ENCODE measurements at places on chromosomes 2 and 18.

DNA sequence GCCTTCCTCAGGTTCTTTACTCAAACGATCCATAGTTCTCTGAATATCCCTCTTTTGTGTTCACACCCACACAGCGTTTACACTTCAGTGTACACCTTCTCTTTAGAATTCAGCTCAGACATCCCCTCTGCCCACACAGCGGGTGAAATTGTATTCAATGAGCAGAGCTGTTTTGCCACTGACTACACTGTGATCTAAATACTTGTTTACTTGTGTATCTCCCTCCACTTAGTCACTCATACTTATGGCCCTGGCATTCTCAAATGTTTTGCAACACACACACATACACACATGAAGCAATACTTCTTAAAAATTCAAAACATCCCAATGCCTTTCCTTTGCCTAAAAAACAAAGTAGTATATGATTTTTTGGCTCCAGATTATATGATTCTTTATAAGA is 297.1 kb downstream of the TMX3 start:
- no peak for DNase-seq

GRCh38 chr2:67571785-67572718 is 174.9 kb downstream of the ETAA1 start:
- no peak for DNase-seq

GRCh38 chr18:22536558-22536957 is 118.8 kb upstream of the CTAGE1 start:
- DNase-seq = no peak

DNA sequence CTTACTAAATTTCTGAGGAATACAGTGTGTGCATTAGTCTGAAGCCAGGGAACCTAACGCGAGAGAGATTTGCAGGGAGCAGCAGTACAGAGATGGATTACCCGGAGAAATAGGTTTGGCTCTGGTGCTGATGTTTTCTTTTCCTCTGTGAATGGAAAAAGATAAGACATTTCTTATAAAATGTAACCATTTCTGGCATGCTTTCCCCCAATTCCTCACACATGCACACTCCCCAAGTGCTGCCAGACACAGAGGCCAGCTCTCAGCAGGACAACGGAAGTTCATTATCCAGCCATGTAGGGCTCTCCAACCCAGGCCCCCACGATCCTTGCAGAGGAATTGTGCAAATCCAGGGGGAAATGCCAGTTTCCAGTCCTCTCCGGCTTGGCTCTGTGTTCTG is 224.5 kb upstream of the MGAT5 start:
- DNase-seq = no peak

DNA sequence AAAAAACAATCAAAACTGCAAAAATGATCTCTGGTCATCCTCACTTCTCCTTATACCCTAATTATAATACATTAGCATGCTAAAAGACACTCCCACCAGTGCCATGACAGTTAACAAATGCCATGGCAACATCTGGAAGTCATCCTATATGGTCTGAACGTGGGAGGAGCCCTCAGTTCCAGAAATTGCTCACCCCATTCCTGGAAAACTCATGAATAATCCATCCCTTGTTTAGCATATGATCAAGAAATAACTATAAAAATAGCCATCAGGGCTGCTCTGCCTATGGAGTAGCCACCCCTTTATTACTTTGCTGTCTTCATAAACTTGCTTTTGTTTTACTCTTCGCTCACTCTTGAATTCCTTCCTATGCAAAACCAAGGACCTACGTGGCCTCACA is 5.7 kb upstream of the C2orf80 start:
- DNase-seq = no peak

DNA sequence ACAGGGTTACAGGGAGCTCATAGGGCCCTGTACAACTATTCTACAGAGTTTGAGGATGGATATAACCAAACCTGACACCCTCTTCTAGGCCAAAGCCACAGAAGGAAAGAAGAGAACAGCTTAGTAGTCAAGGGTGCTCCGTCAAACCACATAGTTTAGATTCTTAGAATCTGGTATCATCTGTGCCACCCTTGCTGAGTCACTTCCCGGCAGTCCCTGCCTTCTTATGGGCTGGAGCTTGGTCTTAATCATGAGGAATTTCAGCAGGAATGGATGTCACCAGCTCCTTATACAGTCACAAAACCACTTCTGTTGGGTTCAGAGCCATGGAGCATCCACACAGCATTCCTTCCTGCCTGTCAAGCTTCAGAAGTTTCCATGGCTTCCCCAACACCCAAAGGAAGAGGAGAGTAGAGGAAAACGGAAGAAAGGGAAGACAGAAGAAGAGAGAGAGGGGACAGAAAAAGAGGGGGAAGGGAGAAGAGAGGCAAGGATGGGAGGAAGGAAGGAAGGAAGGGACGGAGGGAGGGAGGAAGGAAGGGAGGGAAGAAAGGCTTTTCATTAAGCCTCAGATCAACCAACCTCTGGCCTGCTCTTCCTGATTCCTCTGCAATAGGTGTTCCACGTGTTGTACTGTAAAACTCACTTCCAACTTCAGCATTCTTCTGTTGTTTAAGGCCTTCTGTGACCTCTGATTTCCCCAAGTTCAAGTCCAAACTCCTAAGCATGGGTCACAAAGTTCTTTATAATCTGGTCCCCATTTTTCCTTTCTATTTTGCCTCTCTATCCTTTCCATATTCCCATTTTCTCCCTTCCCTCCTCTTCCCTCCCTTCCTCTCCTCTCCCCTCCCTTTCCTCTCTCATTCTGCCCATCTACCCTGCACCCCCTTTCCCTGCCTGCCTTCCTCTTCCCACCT is 246.1 kb upstream of the TNP1 start:
- peak; percentile 36 for DNase-seq

DNA sequence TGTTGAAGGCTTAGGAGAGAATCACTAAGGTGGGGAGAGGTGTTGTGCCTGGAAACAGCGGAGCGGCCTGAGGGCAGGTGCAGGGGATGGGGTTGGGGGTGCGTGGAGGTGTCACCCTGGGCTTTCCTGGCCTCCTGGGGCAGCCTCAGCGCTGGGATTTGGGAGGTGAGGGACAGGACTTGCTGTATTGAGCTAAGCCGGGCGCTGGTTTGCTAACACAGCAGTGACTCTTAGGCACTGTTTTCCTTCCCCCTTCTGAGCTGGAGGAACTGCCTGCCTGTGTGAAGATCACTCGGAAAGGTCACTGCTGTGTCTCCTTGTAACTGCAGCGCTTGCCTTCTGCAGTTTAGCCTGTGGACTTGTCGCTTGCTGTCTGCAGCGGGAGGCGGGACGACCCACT is 21.2 kb downstream of the PRELID3A start:
- DNase-seq = no peak

DNA sequence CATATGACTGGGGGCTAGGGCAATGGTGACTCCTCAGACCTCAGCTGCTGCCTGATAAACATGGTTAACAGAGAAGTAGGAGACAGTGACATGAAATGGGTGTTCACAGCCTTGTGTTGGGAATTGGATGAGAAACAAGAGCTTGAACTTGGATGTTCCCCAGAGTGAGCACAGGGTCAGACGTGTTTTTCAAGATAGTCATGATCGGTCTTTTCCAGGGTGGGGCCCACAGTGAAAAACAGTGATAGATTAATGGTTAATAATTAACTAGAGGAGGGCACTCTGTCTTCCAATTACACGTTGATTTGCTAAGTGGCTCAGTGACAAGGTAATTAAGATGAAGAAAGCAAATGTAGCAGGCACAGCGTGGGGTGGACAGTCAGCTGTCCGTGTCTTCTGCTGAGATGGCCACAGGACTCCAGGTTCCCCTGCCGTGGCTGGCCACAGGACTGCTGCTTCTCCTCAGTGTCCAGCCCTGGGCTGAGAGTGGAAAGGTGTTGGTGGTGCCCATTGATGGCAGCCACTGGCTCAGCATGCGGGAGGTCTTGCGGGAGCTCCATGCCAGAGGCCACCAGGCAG is at the start of gene UGT1A3:
Gene UGT1A3, plus strand, starts transcription at position 320 of the 579 bp plus-strand sequence. Its CDS starts 85 bp downstream, at position 405.
- DNase-seq = no peak

- no peak for DNase-seq
These were observed 169.8 kb upstream of the SPATS2L start for GRCh38 chr2:200136655-200137054.

GRCh38 chr2:36356298-36356989 is 866 bp downstream of the CRIM1 start:
- peak; percentile 69 for DNase-seq

GRCh38 chr18:3248062-3248657 is 559 bp downstream of the MYL12A start:
- peak; percentile 81 for DNase-seq

DNA sequence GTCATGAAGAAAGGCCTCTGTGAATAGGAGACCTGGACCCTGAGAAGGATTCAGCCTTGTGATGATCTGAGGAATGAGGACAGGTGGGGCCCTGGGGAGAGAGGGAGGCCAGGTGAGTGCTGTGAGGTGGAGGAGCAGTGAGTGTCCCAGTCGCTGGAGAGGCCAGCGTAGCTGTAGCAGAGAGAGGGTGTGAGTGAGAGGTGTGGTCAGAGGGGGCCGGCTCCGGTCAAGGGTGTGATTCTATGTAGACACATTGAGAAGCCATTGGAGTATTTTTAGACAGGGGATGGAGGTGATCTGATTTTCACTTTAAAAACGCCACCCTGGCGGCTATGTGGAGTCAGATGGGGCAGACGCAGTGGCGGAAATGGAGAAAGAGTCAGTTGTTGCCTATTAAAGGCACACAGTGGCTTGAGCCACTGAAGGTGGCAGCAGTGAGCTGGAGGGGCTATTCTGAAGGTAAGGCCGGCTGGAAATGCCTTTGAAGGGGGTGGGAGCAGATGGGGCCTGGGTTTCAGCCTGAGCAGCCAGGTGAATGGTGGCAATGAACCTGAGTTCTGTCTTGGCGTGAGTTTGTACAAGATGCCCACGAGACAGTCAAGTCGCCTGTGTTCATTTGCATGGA is 55.6 kb downstream of the GREB1 start:
- no peak for DNase-seq

GRCh38 chr18:70418546-70419311 is 129.9 kb downstream of the SOCS6 start:
- DNase-seq = no peak

DNA sequence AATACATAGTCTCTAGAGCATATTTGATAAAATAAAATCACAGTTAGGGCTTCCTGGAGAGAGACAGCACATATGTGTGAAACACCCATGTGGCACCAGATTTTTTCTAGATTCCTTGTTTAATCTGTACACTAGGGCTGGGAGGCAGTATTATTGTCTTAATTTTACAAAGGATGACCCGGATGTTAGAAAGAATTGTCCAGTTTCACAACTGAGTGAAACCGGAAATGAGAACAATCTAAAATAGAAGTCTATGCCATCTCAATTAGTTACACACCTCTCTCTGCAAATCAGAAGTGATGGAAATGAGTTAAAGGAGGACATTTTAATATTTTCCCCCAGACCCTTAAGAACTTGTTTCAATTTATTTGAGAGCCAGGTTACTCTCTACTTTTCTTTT is 463.7 kb upstream of the DSEL start:
- DNase-seq = no peak

- DNase-seq = peak; percentile 34
These were observed at the start of gene UNC80 for GRCh38 chr2:209771474-209772289. Gene UNC80 (plus strand): TSS chr2:209771832. CDS start chr2:209772073, 241 bp downstream.

DNA sequence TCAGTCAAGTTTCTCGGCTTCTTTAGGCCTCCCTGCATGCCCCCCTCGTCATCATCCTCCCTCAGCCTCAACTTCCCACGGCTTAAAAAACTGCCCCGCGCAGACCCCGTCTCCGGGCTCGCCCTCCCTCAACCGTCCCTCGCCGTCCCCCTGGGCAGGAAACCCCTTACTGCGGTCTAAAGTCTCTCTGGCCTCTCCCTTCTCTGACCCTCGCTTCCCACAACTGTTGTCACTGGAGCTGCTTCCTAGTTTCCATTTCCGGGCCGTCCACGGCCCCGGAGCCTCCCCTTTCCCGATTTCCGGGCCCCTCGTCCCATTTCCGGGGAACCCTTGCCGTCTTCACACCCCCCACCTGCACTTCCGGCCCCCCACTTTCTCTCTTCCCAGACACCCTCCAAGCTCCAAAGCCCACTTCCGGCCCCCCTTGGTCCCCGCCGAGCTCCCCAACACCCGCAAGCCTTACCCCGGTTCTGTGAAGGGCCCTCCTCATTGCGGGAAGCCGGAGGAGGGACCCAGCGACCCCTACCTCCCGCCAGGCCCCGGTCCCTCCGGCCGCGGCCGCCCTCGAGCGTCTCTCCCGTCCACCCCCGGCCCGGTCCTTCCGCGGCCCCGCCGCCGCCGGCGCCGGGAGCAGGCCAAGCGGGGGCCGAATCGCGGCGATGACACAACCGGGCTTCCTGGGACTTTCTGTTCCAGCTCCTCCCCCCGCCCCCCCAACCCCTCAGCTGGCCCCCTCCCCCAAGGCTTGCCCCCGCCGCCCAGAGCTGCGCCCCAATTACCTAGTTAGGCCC is 513 bp downstream of the TRIP12 start:
- DNase-seq = peak; percentile 77
